ENCODE measurements at places on chromosomes 2 and 18. TPM values are rescaled to one million over a fixed set of nuclear protein-coding genes. Genes with fewer than 3 reads are reported as not detected.

- DNase-seq, result no peak
Observed at GRCh38 chr2:16254356-16254965, 314.1 kb downstream of the MYCN start.

- DNase-seq, result no peak
Observed at GRCh38 chr2:38500283-38500634, 102.5 kb downstream of the HNRNPLL start.

DNA sequence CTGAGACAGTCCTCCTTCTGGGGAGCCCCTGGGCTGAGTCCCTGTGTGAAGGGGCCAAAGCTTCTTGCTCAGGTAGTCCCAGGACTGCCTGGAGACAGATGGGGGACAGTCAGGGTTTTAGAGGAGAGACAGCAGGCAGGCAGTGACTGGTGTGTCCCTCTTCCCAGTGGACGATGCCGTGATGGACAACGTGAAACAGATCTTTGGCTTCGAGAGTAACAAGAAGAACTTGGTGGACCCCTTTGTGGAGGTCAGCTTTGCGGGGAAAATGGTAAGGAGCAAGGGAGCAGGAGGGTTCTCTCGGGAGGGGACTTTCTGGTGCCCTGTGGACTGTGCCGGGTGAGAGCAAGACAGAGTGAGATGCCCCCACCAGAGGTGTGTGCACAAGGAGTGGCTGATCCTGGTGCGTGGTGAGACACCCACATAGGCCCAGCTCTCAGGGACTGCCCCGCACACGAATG is 74.8 kb downstream of the DYSF start:
- no peak for DNase-seq

Gene TGFA
- total RNA-seq, result 1.6 TPM

Gene ARHGAP28
- not detected for total RNA-seq

GRCh38 chr2:190533968-190534309 is 583 bp downstream of the NEMP2 start:
- DNase-seq, result no peak

GRCh38 chr2:157936406-157936805 is 60.3 kb upstream of the ACVR1 start:
- no peak for DNase-seq

Gene RESP18
- total RNA-seq, result not detected

DNA sequence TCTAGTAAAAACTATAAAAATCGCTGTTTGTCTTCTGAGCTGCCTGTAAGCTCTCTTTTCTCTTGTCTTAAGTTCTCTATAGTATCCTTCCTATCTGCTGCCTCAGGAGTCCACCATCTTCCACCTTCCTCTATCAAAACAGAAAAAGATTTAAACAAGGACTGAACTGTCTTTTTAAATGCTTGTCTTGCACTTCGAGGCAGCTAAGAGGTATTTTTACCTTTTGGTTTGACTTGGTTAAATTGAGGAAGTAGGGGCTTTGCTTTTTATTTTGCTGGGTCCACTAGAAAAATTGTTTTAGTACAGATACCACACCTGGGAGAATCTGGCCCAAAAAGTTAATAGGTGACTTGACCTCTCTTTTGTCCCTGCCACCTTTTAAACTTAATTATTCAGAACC is 12.2 kb downstream of the SESTD1 start:
- DNase-seq, result no peak

Gene GAD1
- 0.76 TPM for total RNA-seq

Gene SLC23A3
- 3.3 TPM for total RNA-seq
